ENCODE measurements at places on chromosomes 2 and 18.

GRCh38 chr2:238108423-238109183 is 8.5 kb downstream of the ESPNL start:
- no peak for DNase-seq

DNA sequence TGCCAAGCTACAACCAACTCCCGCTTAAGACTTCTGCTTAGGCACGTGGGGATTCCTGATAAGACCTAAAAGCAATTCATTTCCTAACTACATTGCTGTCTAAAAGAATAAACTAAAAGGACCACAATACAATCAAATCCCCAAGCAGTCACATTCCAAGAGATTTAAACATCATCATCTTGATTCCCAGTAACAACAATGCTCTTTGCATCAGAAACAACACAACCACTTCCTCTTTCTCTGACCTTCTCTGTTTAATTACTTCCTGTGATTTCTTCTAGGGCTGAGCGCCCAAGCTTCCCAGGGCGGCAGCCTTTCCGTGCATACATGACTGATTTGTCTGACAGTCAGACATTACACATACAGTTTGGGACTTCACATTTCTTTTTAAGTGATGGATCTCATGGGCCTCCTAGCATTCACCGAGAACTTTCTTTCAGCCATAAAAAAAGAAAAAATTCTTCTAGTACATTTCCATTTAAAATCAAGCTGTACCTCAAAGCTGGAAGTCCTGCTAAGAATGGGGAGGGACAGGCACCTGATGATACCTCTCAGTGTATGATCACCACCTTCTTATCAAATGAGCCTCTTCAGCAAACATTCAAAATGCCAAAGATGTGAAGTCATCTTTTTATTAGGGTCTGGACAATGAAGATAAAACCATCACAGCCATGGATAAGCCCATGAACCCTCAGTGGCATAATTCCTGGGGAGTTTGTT is 11.5 kb downstream of the SPRED2 start:
- DNase-seq = no peak

GRCh38 chr2:242030858-242031257 is 161.3 kb downstream of the RTP5 start:
- no peak for DNase-seq

GRCh38 chr2:20333738-20334137 is 16.9 kb downstream of the PUM2 start:
- no peak for DNase-seq

GRCh38 chr2:112061299-112061698 is 6.2 kb downstream of the TMEM87B start:
- no peak for DNase-seq

- no peak for DNase-seq
Observed at GRCh38 chr2:64466478-64467085, 12.6 kb downstream of the LGALSL start.

GRCh38 chr2:120525056-120526046 is 179.4 kb downstream of the INHBB start:
- no peak for DNase-seq

GRCh38 chr2:207682557-207682956 is 28.9 kb upstream of the CCNYL1 start:
- no peak for DNase-seq

GRCh38 chr2:121887513-121888188 is 132.2 kb downstream of the TSN start:
- DNase-seq = no peak
